ENCODE measurements at places on chromosomes 11 and 22.
A peak's percentile ranks its signal among the peaks of the same experiment; 100 is the strongest.

DNA sequence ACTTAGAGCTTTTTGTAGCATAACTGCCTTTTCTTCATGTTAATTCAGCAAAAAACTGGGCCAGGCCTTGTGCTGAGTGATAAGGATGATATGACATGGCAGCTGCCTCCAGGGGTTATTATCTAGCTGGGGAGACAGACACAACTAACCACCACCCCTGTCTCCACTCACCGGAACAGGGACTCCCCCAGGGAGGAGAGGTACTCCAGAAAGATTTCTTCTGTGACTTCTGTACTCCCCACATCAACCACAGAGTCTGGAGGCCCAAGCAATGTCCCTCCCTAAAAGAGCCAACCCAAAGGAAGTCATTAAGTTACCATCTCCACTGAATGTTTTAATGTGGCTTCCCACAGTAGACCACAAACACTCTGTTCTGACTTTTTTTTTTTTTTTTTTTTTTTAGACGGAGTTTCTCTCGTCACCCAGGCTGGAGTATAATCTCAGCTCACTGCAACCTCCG, 14.3 kb upstream of the PMM1 start:
- DNase-seq, result no peak

- DNase-seq, result no peak
Observed at GRCh38 chr11:72520815-72521214, 86.5 kb upstream of the CLPB start.

- DNase-seq, result no peak
Observed at GRCh38 chr11:126628790-126629621, 273.5 kb downstream of the ST3GAL4 start.

DNA sequence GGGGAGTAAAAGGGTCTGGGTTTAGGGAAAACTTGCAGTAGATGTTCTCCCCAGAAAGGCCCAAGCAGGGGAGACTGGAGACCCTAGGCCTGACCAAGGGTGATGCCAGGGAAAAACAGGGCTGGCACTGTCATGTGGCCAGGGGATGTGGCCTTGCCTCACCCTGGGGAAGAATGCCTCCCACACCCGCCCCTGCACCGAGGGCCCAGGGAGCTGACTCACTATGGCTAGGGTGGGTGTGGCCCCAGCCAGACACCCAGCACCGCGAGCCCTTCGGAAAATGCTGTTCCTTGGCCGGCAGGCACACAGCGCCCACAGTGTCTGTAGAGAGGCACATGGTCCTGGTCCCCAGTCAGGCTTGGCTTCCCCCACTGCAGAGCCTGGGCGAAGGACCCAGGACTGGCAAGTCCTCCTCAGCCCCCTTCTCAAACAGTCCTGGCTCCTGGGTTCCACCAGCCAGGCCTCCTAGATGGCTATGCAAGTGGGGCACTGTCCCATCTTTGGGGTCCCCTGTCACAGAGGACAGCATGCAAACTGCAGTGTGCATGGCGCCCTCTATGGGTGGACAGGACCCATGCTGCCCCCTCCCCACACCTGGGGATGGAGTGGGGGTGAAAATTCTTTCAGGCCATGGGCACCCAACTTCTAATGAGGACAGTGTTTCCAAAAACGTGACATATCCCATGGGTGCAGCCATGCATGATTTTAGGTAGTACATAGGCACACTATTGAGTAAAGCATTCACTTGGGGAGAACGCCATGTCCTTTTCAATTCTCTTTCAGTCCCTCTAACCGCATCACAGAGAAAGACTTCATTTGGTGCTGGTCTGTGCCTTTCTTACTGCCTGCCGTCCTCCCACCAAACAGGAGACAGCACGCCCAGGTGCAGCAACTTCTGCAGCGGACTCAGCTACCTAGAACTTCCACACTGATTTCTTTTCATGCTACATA, 15.2 kb downstream of the TMPRSS5 start:
- no peak for DNase-seq

- no peak for DNase-seq
Observed at GRCh38 chr11:65891219-65892136, 1.0 kb downstream of the CCDC85B start.

DNA sequence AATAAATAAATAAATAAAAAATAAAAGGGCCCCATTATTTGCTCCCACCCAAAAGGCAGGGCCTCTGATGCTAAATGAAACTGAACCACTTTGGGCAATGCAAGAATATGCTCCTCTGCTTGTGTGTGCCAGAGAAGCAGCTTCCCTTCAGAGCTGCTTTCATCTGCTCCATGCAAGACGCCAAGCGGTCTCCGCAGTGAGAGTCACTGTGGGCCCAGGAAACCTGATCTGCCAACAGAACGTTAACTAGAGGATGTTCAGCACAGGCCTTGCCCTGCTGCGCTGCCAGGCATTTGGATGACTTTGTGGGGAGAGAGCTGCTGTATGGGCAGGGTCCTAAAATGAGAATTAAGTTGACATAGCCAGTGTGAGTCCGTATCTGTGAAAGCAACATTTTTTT, 43.7 kb upstream of the APOA1 start:
- peak; percentile 52 for DNase-seq

DNA sequence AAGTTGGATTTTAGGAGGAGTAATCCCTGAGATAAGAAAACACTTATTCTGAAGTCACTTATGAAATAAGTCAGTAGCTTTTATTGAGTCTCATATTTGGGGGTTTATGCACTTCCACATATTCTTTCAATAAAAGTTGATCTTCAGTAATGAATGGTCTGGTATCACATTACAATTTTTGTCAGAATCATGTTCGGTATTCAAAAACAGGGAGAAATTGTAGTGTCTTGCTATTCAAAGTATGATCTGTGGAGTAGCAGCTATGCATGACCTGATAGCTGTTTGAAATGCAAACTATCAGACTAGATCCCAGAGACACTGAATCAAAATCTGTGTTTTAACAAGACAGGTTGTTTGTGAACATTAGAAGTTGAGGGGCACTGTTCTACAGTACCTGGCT, 857.6 kb downstream of the METTL15 start:
- DNase-seq, result no peak

- no peak for DNase-seq
Observed at GRCh38 chr11:20671856-20672546, 2.6 kb downstream of the NELL1 start.

DNA sequence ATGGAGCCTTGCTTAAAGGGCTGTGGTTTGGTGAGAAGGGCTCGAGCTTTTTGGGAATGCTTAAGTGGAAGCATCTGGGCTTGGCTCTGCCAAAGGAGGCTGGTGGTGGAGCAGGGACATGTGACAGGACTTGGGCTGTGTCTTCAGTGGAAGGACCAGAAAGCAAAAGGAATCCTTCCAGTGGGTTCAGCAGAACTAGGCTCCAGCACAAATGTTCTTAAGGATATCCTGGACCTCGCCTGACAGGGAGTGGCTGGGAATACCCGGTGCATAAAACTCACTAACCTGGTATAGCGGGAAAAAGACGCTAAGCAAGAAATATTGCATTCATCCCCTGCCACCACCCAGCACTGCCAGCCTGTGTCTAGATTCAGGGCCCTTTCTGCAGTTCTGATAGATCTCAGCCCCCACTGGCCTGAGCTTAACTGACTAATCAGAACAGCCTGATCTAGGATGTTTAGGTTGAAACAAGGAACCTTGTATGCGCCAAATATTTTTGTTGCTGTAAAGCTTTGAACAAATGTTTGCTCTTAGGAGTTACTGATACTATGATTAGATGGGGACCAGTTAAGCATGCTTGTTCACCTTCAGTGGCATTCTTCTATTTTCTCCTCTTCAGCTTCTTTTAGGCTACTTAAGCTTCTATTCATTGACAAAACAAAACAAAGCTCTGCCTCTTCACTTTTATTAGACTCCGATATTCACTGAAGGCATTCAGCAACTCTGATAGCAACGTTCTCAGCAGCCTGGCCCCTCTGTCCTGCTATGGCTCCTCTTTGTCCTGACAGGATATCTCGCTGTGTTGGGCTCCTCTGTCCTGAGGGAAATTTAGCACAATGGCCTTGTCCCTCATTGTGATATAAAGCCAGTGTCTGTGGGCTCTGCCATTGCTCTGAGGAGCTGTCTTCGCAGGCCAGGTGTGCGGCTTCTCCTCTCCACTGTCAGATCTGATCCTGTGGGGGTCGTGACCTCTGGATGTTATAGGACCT, 25.0 kb downstream of the PPFIBP2 start:
- no peak for DNase-seq

DNA sequence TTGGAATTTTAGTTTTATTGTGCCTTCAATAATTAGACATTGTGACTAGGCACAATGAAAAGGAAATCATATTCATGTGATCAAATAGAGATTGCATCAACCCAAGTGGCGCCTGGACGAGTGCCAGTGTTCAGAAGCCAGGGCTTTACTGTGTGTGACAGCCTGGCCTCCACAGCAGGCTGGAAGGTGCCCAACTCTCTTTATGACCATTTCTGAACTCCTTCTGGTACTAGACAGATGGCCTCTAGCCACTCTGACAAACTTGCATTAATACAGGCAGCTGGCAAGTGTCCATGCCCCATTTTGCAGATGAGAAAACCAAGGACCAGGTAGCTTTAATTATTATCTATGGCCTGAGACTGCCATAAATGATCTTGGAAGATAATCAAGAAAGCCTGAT, 8.3 kb upstream of the POU2AF1 start:
- peak; percentile 100 for DNase-seq

GRCh38 chr11:1863352-1864216, 10.7 kb downstream of the LSP1 start:
- no peak for DNase-seq

DNA sequence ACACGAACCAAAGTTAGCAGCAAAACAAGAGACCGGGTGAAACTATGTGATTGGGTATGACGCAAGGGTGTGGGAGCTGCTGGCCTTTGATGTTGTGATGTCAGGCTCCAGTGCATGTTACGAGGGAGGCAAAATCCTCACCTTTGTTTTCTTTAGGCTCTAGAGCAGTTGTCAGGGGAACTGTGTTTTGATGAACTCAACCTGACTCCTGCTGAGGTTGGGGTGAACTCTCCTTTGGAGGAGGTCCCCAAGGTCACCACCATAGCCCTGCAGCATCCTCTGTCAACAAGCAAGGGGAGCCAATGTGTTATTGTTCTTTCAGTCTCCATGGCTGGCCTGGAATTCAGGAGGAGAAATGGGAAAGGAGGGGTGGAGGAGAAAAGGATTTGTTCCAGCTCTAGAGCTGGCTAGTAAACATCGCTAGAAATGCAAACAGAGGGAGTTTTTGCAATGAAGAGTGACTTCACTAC, 33.8 kb downstream of the RASSF10 start:
- no peak for DNase-seq

DNA sequence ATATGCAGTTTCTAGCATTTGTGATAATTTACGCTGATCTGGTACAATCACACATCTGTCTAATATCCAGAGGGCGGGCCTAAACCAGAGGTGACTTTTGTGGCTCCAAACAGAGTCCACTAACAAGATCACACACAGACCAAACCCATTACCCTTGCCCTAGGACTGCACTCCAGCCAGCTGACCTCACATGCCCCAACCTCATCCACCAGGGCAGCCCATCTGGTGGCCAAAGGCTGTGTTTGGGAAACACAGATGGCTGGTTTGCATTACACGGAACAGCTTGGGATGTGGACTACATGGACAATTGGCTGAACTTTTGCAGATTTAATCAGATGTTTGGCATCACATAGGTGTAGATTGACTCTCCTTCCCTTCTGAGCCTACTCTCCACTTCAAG, 228.2 kb downstream of the GRIK4 start:
- DNase-seq, result no peak

GRCh38 chr22:35477911-35478582, 62.6 kb upstream of the RASD2 start:
- DNase-seq, result peak; percentile 56

GRCh38 chr11:117941976-117942654, 12.9 kb upstream of the TMPRSS13 start:
- no peak for DNase-seq

GRCh38 chr22:23424031-23424430, 156.1 kb downstream of the IGLL1 start:
- no peak for DNase-seq

GRCh38 chr11:70680781-70681281, 282.5 kb downstream of the CTTN start:
- DNase-seq, result no peak

GRCh38 chr11:11860103-11860979, 18.6 kb downstream of the USP47 start:
- DNase-seq, result no peak

GRCh38 chr11:31790649-31791048, 20.5 kb downstream of the PAX6 start:
- DNase-seq, result no peak

- DNase-seq, result no peak
Observed at GRCh38 chr11:129596351-129596750, 219.3 kb upstream of the TMEM45B start.

DNA sequence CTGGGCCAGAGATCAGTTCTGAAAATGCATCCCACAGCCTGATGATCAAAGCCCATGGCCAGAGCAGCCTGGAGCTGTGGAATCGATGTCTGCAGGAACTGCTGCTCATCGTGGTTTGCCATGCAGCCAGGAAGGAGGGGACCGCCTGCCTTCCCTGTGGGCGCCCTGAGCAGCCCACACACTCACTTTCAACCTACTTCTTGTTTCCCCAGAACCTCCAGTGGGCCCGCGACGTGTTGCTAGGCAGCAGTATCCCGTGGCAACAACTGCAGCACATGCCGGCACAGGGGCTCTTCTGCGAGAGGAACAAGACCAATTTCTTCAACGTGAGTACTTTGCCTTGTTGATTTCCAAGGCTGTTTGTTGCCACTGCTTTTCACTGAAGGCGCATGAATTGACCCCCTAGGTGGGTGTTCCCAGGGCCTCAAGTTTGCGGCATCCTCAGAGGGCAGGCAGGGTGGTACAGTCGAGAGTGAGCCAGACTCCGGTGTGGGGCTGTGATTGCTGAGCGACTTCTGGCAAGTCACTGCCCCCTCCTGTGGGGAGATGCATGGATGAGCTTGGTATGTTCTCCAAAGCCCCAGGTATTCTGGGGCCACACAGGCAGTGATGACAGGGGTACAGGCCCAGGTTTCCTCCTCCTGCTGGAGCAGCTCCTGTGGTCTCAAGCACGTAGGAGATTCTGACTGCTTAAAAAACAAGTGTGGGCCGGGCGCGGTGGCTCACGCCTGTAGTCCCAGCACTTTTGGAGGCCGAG, 47.0 kb upstream of the SUSD2 start:
- no peak for DNase-seq

DNA sequence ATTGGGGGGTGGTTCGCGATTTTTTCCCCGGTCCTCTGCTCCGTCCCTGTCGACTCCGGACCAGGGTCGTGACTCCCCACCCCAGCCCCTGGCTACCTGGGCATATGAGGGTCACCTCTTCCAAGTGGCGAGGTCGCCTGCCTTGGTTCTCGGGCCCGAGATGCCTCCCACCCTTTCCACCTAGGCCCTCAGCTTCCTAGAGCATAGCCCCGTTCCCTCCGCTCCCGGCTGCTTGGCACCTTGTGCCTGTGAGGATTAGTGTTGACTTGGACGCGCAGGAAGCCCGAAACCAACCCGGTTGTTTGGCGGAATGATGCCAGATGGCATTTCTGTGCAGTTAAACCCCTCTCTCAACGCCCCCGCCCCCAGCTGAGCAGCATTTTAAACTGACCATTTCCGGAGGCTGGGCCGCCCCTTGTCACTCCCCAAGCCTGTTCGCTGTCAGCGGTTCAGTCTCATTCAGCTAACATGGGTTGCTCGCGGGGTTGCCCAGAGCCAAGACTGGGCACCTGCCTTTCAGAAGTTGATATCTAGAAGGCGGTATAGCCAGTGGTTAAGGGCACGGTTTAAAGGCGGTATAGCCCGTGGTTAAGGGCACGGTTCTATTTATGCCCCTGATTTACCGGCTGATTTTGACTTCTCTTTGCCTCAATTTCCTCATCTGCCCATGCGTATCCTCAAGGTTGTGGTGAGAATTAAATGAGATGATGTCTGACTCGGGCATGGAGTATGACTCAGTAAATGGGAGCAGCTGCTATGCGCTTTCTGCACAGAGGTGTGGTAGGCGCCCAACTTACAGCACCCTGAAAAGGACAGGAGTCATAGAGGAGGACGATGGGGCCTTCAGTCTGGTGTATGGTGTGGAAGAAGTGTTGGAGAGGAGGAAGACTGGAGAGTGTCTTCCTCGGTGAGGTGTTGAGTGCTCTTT, 639 bp downstream of the INCENP start:
- peak; percentile 29 for DNase-seq
